ENCODE measurements at places on chromosomes 2 and 18. TPM values are rescaled to one million over a fixed set of nuclear protein-coding genes. Genes with fewer than 3 reads are reported as not detected.

CRYGC gene
- not detected for total RNA-seq

FOXI3 gene
- total RNA-seq: not detected

STEAP3 gene
- 0.08 TPM for total RNA-seq

EML6 gene
- total RNA-seq: 1.2 TPM

SEPTIN10 gene
- 0.89 TPM for total RNA-seq

MSTN gene
- not detected for total RNA-seq

FKBP7 gene
- 1.2 TPM for total RNA-seq

NAT8 gene
- not detected for total RNA-seq

REG1B gene
- total RNA-seq: not detected

CPO gene
- not detected for total RNA-seq

FHOD3 gene
- not detected for total RNA-seq

RGPD4 gene
- total RNA-seq: 0.05 TPM

MEMO1 gene
- total RNA-seq: 50.0 TPM
